CMK (cell line): ENCODE measurements at places on chromosomes 11 and 22.

GRCh38 chr22:28373831-28374230 lies 305.8 kb downstream of the TTC28 start:
- DNase-seq = no peak

DNA sequence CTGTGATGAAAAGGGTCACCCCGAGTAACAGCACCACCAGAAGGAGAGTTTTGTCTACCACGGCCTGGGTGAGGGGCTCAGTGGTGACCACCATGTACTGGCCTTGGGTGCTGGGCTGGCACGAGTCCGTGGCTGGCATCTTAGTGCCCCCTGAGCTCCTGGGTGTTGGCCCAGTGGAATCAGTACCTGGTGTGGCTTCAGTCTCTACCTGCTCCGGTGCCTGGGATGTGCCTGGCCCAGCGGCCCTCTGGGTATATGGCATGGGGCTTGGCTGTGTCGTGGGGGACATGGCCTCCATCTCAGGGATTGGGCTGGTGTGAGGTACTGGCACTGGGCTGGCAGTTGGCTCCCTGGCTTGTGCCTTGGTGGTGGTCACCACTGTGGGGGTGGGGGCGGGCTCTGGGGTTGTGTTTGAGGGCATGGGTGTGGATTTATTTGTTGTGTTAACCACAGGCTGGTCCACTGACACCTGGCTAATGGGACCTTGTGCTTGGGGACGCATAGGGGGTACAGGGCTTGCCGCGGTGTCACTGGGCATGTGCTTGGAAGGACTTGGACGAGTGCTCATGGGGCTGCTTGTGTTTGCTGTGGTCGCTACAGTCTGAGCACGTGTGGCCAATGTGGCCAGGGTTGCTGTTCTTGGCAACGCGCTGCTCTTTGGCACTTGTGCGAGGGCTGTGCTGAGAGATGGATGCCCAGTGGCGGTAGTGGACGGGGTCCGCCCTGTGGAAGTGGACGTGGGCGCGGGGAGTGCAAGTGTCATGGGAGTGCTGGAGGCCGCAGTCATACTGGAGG lies 9.8 kb downstream of the C11orf24 start:
- DNase-seq = no peak

DNA sequence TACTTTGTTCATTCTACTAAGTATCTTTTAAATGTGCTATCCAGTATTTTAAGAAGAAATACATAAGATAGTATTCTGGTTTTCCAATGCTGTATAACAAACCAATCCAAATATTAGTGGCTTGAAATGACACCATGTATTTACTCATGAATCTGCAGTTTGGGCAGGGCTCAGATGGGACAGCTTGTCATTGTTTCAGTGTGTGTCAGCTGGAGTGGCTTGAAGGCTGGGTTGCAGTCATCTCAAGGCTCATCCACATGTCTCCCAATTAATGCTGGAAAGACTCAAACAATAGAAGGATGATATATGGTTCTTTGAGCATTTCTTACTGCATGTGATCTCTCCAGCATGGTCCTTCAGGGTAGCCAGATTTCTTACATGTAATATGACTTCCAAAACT lies 146.2 kb downstream of the ARHGAP42 start:
- no peak for DNase-seq

GRCh38 chr22:50270666-50271394 lies 650 bp upstream of the MAPK11 start:
- no peak for DNase-seq

DNA sequence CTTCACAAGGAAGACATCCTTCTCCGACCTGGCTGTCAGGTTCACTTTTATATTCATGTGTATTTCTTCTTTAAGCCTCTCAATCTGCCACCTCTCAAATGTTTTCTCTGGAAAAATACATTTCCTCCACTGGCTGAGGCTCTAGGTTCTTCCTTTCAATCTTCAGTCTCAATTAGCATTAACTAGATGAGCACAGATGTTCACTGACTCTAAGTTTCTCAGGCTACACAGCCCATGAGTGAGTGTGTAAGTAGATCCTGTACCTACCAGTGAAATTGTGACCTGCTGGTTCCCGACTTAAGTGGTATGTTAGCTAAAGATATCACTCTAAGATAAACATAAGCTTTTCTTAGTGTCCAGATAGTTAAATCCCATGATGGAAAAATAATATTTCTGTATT lies 206.9 kb downstream of the ADAMTS15 start:
- no peak for DNase-seq

DNA sequence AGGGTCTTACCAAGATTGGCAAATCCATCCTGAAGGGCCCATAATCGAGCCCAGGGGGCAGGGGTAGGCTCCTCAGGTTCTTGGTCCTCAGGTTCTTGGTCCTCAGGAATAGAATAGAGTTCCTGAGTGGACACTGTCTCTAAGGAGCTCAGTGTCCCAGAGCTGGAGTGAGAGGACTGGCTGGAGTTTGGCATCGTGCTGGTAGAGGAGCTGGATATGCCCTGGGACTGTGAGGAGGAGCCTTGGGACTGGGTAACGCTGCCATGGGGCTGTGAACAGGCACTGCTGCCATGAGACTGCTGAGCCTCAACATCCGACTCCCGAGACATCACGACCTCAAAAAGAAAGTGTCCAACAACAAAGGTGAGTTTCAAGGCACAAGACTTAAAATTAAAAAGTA lies 7.2 kb downstream of the CHEK2 start:
- DNase-seq = no peak

DNA sequence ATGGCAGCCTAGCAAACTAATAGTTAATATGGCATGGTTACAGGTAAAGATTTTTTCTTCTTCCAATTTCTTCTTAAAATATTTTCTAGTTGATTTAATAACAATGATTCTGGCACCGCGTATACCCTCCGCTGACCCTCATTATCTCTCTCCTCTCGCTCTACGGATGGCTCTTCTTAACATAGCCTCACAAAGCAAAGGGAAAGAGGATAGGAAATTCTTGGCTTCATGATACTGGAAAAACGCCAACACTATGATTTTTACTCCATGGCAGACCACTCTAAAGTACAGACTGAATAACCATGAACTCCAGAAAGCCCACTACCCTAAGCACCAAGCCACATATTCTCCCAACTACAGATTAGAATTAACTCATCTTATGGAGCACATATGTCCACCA lies 6.1 kb downstream of the PI4KA start:
- no peak for DNase-seq
